GM23338 (cell line): ENCODE measurements at places on chromosomes 1 and 21. TPM values are rescaled to one million over a fixed set of nuclear protein-coding genes. Genes with fewer than 3 reads are reported as not detected.

DNA sequence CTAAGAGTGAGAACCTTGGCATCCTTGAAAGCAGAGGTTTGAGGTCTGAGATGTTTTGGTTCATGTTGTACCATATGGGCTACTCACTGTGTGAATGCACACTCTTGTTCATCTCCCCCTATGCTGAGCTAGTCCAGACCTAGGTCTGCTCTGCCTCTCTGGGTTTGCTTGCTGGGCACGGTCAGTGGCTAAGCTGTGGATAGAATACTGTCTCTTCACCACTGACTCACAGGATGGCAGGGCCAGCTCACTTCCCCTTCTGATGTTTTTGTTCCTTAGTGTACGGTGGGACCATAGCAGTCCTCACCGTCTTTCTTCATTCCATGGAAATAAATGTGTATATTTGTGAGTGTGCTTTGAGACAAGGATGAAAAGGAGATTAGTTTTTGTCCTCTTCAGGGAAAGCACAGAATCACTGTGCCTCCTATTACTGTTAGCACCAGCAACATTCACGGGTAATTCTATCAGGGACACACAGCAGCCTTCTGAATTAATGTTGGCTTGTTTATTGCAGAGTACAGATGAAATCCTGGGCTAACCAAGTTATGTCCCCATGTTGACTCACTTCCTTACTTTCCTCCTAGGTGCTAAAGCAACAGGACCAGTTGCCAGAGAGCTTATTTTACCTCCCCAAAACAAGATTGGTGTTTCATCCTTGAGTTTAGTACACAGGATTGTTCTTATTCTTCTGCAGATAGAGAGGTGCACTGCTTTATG, 56.9 kb upstream of the IVNS1ABP start:
- no peaks in the 10 kb centered on the region for H3K36me3 ChIP-seq
- DNase-seq: no peak
- no peaks in the 10 kb centered on the region for H3K27me3 ChIP-seq
- no peak overlapping the region for H3K27ac ChIP-seq
- no peak overlapping the region for H3K4me3 ChIP-seq

GRCh38 chr1:59169703-59170102, 127.2 kb upstream of the FGGY start:
- no peak overlapping the region for H3K4me3 ChIP-seq
- no peak for DNase-seq
- no peak overlapping the region for H3K27ac ChIP-seq
- H3K4me1 ChIP-seq: no peaks in the 10 kb centered on the region

GRCh38 chr1:41322835-41323234, 38.4 kb upstream of the FOXO6 start:
- no peaks in the 10 kb centered on the region for H3K36me3 ChIP-seq
- H3K4me1 ChIP-seq: peaks cover 6% of the 10 kb centered on the region; the same call in 1 of the 2 replicates

DNA sequence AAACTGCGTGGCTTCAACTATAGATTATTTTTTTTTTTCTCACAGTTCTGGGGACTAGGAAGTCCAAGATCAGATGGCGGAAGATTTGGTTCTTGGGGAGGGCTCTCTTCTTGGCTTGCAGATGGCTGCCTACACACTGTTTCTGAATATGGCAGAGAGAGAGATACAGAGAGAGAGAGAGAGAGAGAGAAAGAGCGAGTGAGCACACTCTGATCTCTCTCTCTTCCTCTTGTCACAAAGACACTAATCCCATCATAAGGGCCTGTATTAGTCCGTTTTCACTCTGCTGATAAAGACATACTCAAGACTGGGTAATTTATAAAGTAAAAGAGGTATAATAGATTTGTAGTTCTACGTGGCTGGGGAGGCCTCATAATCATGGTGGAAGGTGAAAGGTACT, 79.5 kb downstream of the IGSF21 start:
- no peak for DNase-seq
- H3K27ac ChIP-seq: no peak overlapping the region
- H3K36me3 ChIP-seq: no peaks in the 10 kb centered on the region
- no peak overlapping the region for H3K4me3 ChIP-seq
- H3K4me1 ChIP-seq: no peaks in the 10 kb centered on the region; the same call in 1 of the 2 replicates
- no peaks in the 10 kb centered on the region for H3K27me3 ChIP-seq

DNA sequence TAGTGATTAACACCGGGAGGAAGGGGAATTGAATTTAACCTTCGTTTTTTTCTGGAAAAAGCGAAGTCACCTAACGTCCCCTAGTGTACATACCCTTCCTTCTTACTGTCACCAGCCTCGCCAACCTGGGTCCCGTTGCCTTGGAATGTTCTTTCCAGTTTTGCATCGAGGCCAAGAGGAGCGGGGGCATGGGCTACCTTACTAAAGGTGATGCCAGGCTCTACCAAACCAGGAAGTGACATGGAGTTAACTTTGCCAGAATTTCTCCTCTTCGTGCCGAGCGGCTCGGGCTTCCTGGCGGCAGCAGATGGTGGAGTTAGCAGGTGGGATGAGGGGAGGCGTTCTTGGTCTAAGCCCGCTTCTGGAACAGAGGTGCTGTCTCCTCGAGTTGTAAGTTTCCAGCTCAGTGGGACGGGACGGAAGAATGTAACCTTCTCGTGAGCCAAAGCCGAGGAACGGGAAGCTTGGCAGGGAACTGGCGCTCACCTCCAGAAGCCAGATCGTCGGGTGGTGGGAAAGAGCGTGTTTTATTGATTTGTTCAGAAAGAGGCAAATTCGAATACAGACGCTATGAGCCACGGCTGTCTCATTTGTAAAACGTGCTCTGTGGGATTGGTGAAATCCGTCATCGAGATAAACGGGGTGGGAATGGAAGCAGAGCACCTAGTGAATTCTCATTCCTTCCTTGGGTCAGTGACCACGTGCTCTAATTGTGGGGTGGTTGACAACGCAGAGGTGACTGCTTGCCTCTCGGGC, 486 bp downstream of the NIPAL3 start:
- H3K4me3 ChIP-seq: peak overlapping the region; percentile 68
- no peak overlapping the region for H3K27ac ChIP-seq
- DNase-seq: peak; percentile 53
- no peaks in the 10 kb centered on the region for H3K27me3 ChIP-seq
- H3K4me1 ChIP-seq: peaks cover 18% of the 10 kb centered on the region

DNA sequence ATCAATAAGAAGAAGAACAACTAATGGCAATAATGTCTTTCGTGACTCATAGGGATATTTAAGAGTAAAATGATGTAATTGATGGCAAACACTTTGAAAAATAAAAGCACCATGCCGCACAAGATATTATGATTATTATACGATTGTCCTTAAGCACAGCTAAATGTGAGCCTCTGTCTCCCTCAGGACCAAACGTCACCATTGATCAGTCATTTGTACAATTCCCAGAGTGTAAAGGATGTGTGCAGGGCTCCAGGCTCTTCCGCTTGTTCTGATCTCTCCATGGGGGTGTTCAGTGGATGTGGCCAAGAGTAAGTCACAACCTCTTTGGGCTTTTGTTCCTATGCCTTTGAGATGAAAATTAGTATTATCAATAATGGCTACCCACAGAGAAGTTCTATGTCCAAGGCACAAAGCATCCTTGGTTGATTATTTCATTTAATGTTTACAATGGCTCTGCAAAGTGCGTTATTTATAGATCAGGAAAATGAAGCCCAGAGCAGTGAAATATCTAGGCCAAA, 17.7 kb upstream of the C1orf87 start:
- no peaks in the 10 kb centered on the region for H3K27me3 ChIP-seq
- H3K4me1 ChIP-seq: no peaks in the 10 kb centered on the region
- no peak overlapping the region for H3K4me3 ChIP-seq
- no peak for DNase-seq
- H3K27ac ChIP-seq: no peak overlapping the region

GRCh38 chr1:54846716-54847284, 40.2 kb downstream of the DHCR24 start:
- peak overlapping the region; percentile 10; the same call in 1 of the 2 replicates for H3K27ac ChIP-seq
- H3K4me3 ChIP-seq: no peak overlapping the region
- no peak for DNase-seq
- no peaks in the 10 kb centered on the region for H3K4me1 ChIP-seq
- H3K27me3 ChIP-seq: no peaks in the 10 kb centered on the region

VASH2 gene
- total RNA-seq: 305 and 381 TPM in 2 replicates

ADORA1 gene
- 1.8 and 3.8 TPM in 2 replicates for total RNA-seq

CDK18 gene
- total RNA-seq: 34.3 and 46.5 TPM in 2 replicates
